ENCODE measurements at places on chromosomes 5 and 9.
A peak's percentile ranks its signal among the peaks of the same experiment; 100 is the strongest.

- no peak for DNase-seq
Observed at GRCh38 chr5:170628691-170629565, 125.1 kb downstream of the KCNIP1 start.

GRCh38 chr5:135116160-135116561 is 82.1 kb upstream of the PITX1 start:
- DNase-seq = no peak

GRCh38 chr5:132877938-132878337 is 4.5 kb downstream of the LEAP2 start:
- no peak for DNase-seq

DNA sequence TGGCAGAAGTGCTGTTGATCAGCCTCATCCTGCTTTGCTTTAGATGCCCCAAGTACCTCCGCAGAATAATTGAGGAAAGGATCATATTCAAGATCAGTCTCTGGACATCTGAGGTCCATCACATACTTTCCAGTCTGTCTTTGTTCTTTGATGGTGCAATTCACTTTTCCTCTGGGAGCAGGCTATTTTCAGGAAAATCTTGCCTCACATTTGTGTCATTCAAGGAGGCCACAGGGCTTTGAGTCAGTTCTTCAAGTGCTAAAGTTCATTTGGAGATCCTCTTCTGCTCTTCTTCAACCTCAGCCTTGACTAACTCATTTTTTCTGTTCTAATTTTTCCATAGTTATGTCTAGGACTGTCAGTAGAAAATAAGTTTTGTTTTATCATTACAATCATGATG is 18.6 kb downstream of the EQTN start:
- DNase-seq = no peak

DNA sequence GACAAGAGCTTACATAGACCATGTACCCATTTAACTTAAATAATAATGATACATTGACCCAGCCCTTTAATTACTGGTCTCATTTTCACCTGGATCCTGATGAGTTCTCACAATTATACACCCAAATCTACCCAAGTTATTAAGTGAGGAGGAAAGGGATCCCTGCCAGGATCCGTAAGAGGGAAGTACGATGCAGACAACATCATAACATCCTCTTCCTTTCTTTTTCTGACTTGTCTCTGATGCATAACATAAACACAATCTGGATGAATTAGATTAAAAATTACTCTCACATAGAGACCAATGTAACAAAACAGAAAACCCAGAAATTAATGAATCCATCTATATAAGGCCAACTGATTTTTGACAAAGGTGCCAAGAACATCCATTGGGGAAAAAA is 17.0 kb downstream of the MARCHF3 start:
- DNase-seq = no peak

DNA sequence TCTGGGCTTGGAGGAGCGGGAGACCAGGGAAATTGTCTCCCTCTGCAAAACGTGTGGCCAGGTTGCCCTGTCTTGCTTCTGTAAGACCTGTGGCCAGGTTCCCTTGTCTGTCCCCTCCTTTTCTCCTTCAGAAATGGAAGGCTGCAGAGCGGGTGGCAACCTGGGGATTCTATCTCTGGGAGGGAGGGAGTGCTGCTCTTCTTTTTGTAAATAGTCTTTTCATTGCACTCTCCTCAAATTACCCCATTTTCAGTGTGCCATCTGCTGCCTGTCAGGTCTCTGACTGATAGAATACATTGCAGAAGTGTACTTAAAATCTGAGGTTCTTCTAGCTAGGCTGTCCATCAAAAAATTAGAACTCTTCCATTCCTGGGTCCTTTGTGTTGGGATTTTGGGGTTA is 126.0 kb downstream of the GABRB2 start:
- no peak for DNase-seq

- no peak for DNase-seq
Observed at GRCh38 chr9:28121366-28121765, 548.1 kb upstream of the C9orf72 start.

DNA sequence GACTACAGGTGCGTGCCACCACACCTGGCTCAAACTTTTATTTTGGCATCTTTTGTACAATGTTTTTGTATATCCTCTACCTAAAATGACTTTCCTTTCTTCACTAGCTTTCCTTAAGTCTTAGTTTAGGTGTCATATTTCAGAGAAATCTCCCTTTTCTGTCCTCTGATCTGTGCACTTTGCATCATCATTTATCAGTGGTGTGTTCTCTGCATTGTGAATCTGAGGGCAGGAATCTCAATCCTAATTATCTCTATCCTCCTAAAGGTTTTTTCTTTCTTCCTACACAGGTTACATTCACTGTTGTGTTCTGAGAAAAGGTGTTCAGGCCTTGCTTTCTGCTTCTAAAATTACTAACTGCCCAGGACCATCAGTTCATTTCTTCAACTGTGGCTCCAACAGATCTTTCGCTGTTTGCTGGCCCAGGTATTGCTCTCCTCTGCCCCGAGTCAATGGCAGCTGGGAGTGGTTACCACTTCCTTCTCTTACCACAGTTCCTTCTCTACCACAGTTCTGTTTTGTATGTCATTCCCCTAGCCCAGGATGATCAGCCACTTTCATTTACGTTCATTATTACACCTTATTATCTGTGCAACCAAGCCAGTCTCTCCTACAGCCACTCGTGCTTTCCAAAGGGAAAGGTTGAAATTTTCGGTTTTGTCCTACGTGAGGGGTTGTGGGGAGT is 14.0 kb downstream of the TGFBR1 start:
- DNase-seq = no peak

GRCh38 chr5:73445665-73446630 is 2.6 kb downstream of the FOXD1 start:
- peak; percentile 26 for DNase-seq

GRCh38 chr5:21889581-21889980 is 963.6 kb downstream of the CDH12 start:
- no peak for DNase-seq

DNA sequence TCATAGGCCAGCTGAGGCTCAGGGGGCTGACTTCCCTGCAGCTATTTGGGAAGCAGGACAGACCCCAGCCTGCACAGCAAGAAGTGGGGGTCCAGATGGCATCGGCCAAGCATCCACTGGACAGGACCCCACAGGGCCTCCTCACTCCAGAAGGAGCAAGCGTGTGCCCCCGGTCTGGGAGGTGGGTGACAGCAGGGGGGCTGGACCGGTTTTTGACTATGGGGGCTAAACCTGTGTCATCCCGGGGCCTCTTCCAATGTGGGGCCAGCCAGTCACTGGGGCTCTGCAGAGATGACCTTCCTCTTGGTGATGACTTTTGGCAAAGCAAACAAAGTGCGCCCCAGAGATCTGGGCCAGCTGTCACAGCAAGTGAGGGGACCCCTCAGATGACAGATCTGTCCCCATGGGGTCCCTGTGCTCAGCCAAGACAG is 163.9 kb downstream of the OLFM1 start:
- DNase-seq = no peak

GRCh38 chr9:34227445-34227844 is 48.6 kb downstream of the UBAP1 start:
- no peak for DNase-seq

GRCh38 chr5:38445374-38446028 is 110.9 kb downstream of the LIFR start:
- DNase-seq = no peak

DNA sequence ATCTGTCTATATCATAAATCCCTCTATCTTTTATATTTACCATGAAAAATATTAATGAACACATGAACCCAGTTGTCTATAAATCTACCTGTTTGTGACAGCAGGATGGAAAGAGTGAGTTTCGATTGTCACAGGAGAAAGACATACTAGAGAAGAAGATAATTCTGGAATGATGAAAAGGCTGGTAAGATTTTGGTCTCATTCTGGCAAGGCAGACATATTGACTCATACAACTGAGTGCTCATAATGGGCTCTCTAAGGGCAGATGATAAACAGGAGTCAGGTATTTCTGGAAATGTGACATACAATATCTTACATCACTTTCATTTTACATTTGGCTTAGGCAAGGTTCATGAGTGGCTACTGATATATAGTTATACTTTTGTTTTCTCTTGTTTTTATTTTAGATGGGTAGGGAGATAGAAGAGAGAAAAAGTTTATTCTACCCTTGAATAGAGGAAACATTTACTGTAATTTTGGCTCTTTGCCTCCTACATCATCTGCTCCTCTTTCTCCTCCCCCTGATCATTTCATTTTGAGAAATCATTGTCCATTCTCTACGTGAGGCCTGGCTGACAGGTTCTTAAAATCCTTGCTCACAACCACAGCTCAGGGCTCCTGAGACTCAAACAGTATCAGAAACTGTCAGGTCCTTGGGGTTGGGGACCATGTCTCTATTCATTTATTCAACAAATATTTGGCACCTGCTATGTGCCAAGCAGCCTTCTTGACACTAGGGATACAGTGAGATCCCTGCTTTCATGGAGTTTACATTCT is 14.4 kb downstream of the ELOVL7 start:
- DNase-seq = no peak

- DNase-seq = no peak
Observed at GRCh38 chr9:128108269-128109049, 19.1 kb downstream of the PTGES2 start.

All from kidney glomerular epithelial cell (primary cell).